ENCODE measurements at places on chromosomes 6 and 20.
A peak's percentile ranks its signal among the peaks of the same experiment; 100 is the strongest.

DNA sequence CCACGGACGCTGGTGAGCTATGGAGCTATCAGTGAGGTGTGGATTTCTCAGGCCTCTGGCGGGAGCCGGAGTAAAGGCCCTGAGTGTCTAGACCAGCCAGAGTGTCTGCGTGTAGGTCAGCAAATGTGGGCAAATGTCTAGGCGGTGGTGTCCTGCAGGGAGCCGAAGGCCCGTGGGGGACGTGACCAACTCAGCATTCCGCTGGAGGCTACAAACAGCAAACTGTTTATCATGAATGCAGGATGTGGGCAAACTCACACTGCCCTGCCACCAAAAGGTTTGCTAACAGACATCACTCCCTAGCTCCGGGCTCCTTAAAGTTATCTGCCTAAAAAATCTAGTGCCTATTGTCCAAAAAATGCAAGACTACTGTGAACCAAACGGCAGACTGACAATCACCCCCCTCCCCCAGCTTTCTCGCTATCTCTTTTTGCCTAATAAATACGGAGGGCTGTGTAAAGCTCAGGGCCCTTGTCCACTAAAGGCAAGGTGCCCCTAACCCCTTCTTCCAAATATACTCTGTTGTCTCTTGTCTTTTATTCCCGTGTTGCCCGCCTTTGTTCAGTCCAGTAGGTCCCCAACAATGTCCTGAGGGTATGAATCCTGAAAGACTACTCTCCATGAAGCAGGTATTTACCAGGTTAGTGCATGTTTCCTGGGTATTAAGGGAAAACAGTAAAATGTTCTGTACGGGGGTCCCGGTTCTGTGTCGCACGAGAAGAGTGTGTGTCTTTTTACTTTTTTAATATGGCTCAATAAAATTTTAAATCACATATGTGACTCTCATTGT is 29.0 kb upstream of the AFDN start:
- DNase-seq, result no peak

DNA sequence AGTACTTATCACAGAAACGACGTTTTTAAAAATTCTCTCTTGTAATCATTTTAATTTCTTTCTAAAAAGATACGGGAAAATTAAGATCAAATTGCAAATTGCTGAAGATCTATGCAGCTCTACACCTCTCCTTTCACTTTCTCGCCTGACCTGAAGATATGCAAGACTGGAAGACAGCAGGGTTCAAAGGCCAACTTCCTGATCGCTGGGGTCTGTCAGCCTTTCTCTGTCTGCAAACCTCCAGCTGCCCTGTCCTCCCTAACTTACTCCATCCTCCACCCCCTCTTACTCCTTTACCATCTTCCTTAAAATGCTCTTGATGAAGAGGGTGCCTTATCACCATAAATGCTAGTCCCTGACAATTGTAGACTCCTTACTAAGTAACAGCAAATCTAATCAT is 63.7 kb downstream of the POPDC3 start:
- DNase-seq, result no peak

DNA sequence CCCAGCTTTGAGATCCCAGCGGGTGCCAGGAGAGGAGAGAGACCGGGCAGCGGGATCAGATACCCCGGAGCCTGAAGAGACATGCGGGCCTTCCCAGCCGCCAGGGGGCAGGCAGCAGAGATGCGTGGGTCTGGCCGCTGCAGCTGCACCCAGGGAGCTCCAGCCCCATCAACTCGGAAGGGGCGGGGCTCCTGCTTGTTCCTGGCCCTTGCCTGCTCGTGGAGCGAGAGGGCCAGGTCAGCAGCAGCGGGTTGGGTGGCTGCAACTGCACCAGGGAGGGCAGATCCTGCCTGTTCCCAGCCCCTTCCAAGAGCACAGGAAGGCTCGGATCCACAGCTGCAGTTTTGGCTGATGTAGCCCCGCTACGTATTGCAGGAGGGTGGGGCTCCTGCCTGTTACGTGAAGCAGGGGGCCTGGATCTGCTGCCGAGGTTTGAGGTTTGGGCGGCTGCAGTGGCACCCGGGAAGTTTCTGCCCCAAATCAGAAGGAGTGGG is 532.8 kb downstream of the RFPL4B start:
- DNase-seq, result peak; percentile 53

- DNase-seq, result peak; percentile 36
Measured at GRCh38 chr6:49849213-49849907, 17.0 kb downstream of the CRISP1 start.

- DNase-seq, result no peak
Measured at GRCh38 chr6:68757821-68758220, 122.7 kb downstream of the ADGRB3 start.

DNA sequence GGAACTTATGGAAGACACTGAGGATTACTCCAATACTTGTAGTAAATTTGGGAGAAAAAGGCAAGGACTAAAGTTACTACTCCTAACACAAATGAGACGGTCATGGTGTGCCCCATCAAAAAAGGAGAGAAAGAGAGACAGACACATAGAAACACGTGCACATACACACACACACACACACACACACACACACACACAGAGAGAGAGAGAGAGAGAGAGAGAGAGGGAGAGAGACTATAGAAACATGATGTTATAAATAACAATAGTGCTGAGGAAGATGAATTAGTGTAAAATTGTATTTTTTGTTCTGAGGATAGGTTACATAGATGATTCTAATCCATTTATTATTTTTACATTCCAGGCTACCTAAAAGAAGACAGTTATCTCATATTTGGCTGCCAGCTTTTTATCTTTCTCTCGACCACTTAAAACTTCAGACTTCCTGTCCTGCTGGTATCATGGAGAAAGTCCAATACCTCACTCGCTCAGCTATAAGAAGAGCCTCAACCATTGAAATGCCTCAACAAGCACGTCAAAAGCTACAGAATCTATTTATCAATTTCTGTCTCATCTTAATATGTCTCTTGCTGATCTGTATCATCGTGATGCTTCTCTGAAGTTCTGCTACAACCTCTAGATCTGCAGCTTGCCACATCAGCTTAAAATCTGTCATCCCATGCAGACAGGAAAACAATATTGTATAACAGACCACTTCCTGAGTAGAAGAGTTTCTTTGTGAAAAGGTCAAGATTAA is 10.5 kb downstream of the PLN start:
- DNase-seq, result peak; percentile 57

GRCh38 chr6:17450832-17451231 is 57.4 kb downstream of the CAP2 start:
- peak; percentile 33 for DNase-seq

- DNase-seq, result peak; percentile 72
Measured at GRCh38 chr20:11274141-11274594, 600.4 kb upstream of the JAG1 start.

DNA sequence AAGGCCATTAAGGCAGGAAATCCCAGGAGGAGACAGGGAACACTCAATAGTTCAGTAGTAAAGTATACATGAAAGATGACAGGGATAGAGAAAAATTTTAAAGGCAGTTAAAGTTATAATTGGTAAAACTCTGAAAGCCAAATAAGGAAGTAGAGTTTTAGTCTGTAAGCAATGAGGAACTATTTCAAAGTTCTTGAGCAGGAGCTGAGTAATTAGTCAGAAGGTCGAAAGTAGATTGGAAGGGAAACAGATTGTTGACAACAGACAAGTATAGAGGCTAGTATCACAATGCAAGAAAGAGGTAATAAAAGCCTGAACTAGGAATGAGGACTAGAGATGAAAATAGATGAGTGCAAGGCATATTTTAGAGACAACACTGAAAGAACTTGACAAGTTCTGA is 150.3 kb downstream of the CDK19 start:
- DNase-seq, result peak; percentile 54

GRCh38 chr20:13648291-13649228 is 9.8 kb upstream of the TASP1 start:
- DNase-seq, result no peak

All from fibroblast of skin of abdomen (primary cell).